ENCODE measurements at places on chromosomes 7 and 10.
A peak's percentile ranks its signal among the peaks of the same experiment; 100 is the strongest.

GRCh38 chr7:146736446-146737190 lies 620.0 kb downstream of the CNTNAP2 start:
- DNase-seq = peak; percentile 16

DNA sequence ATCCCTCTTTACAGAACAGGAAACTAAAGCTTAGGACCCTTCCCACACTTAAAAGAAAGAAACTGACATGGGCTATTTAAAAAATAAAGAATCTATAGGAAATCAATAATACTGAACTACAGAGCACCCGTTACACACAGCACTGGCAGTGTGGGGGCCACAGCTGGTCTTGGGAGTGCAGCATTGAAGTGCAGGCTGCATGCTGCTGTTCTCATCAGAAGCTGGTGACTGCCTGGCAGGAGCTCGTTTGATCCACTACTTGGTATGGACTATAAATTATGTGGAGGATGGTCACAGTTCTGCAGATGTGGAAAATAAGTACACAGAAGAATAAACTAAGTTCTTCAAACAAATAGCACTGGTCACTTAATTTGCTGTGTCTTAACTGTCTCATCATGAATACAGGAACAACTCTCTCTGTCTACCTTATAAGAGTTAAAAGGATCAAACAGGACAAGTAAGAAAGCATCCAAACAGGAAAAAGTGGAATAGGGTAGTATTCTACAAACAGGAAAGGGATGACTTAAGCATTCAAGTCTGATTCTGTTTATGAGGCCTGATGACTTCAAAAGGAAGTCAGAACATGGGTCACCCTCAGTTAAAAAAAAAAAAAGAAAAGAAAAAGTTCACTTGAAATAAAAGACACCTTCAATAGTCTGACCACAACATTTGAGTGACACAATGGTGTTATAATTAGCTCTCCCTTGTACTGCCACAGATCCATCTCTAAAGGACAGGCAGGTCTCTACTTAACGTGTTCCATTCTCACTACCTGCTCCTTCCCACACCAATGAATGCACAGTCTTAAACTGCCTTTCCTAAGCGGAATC lies 21.0 kb downstream of the DOCK4 start:
- DNase-seq = no peak

GRCh38 chr10:26081459-26081858 lies 135.1 kb upstream of the GAD2 start:
- DNase-seq = no peak

GRCh38 chr10:86335257-86335656 lies 31.3 kb downstream of the GRID1 start:
- DNase-seq = no peak

DNA sequence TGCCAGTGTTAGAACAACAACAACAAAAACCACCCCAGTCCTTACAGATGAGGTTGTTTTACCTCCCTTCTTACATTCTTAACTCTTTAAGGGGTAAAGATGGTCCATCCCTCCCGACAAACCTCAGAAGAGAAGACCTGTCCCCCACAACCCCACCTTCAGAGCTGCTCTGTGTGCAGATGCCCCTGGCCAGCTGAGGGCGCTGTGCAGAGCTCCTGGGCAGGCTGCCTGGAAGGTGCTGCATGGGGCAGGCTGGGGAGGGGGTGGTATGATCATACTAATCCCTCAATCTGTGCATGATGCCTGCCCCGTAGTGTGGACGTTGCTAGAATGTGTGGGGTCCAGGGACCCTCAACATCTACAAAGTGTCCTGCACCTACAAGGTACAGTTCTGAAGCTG lies 387.1 kb downstream of the INHBA start:
- DNase-seq = no peak

GRCh38 chr7:116052006-116052405 lies 21.4 kb upstream of the TFEC start:
- DNase-seq = peak; percentile 24

- DNase-seq = peak; percentile 57
These were observed 96.2 kb downstream of the GLCCI1 start for GRCh38 chr7:8064828-8065227.
